CD4-positive, CD25-positive, alpha-beta regulatory T cell (primary cell): ENCODE measurements at places on chromosomes 4 and X.

DNA sequence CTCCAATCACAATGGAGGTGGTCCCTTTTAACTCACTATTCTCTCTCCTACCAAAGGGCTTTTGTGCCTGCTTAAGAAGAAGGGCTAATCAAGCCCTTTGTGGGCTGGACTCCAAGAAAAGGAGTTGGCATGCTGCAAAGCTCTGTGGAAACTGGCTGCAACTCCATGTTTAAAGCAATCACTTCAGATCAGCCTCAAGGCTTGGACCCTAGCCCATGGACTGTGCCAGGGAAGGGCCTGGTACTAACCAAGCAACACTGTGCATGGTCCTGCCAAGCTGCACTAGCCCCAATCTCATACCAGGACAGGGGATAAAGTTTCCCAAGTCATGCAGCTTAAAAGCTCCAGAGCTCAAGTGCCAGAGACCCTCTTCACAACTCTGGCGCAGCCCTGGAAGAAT, 86.7 kb downstream of the ATP8A1 start:
- no peak for DNase-seq
- H3K27me3 ChIP-seq, result no peaks in the 10 kb centered on the region
- peaks cover 8% of the 10 kb centered on the region for H3K36me3 ChIP-seq

GRCh38 chr4:141727420-141727819, 91.0 kb downstream of the IL15 start:
- no peak for DNase-seq
- no peak overlapping the region for H3K4me3 ChIP-seq
- H3K27me3 ChIP-seq, result no peaks in the 10 kb centered on the region

- no peak for DNase-seq
- H3K36me3 ChIP-seq, result peaks cover 12% of the 10 kb centered on the region
- H3K27ac ChIP-seq, result no peak overlapping the region
- H3K27me3 ChIP-seq, result no peaks in the 10 kb centered on the region
- H3K4me1 ChIP-seq, result peaks cover 15% of the 10 kb centered on the region
These were observed 36.8 kb downstream of the NSD2 start for GRCh38 chr4:1907848-1908525.

DNA sequence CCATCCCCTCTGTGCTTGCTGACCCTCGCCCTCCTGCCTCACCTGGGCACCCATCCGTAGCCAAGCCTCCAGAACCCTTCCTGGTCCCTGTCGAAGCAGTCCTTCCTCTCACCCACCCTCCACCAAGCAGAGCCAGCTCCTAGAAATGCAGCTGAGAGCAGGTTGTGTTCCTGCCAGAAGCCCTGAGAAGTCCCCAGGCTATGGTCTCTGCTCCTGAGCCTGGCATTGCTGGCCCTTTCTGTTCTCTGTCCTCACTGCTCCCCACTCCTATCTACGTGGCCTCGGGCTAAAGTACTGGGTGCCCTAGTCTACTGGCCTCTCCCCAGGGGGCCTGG, 2.1 kb upstream of the CPZ start:
- H3K4me3 ChIP-seq, result no peak overlapping the region
- no peak overlapping the region for H3K27ac ChIP-seq
- DNase-seq, result no peak
- H3K27me3 ChIP-seq, result no peaks in the 10 kb centered on the region
- H3K36me3 ChIP-seq, result no peaks in the 10 kb centered on the region

DNA sequence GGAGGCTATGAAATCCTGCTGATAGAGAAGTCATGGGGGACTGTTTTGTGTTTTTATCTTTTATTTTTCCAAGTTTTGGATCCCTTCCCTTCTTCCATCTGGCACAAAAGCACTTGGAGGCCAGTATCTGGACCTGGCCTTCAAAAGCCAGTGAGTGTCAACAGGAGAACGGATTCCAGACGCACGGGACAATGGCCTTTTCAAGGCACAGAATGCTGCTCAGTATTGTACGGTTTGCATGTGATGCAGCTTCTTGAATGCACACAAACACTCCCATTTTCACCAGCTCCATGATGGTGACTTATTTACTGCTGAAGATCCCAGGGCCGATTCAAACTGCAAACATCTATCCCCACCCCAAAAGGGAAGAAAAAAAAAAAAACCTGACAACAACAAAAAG, 145.4 kb downstream of the CPEB2 start:
- no peak overlapping the region for H3K4me3 ChIP-seq
- no peaks in the 10 kb centered on the region for H3K27me3 ChIP-seq
- H3K27ac ChIP-seq, result no peak overlapping the region
- DNase-seq, result no peak

GRCh38 chr4:159383562-159383931, 280.7 kb downstream of the RAPGEF2 start:
- no peaks in the 10 kb centered on the region for H3K27me3 ChIP-seq
- DNase-seq, result no peak
- no peaks in the 10 kb centered on the region for H3K36me3 ChIP-seq
- no peak overlapping the region for H3K4me3 ChIP-seq
- no peaks in the 10 kb centered on the region for H3K4me1 ChIP-seq

- H3K4me3 ChIP-seq, result no peak overlapping the region
- no peaks in the 10 kb centered on the region for H3K27me3 ChIP-seq
- DNase-seq, result no peak
- no peaks in the 10 kb centered on the region for H3K4me1 ChIP-seq
- H3K36me3 ChIP-seq, result no peaks in the 10 kb centered on the region
These were observed 133.6 kb upstream of the ARHGEF9 start for GRCh38 chrX:63918611-63919010.

GRCh38 chr4:98290511-98290910, 29.3 kb downstream of the RAP1GDS1 start:
- no peaks in the 10 kb centered on the region for H3K27me3 ChIP-seq
- peaks cover 33% of the 10 kb centered on the region for H3K4me1 ChIP-seq
- H3K36me3 ChIP-seq, result peaks cover 17% of the 10 kb centered on the region
- H3K4me3 ChIP-seq, result peak overlapping the region; percentile 20
- DNase-seq, result no peak
- H3K27ac ChIP-seq, result peak overlapping the region; percentile 65
